ENCODE measurements at places on chromosomes 7 and 10.

- no peak for DNase-seq
These were observed 75.2 kb upstream of the PRR15 start for GRCh38 chr7:29488203-29488970.

DNA sequence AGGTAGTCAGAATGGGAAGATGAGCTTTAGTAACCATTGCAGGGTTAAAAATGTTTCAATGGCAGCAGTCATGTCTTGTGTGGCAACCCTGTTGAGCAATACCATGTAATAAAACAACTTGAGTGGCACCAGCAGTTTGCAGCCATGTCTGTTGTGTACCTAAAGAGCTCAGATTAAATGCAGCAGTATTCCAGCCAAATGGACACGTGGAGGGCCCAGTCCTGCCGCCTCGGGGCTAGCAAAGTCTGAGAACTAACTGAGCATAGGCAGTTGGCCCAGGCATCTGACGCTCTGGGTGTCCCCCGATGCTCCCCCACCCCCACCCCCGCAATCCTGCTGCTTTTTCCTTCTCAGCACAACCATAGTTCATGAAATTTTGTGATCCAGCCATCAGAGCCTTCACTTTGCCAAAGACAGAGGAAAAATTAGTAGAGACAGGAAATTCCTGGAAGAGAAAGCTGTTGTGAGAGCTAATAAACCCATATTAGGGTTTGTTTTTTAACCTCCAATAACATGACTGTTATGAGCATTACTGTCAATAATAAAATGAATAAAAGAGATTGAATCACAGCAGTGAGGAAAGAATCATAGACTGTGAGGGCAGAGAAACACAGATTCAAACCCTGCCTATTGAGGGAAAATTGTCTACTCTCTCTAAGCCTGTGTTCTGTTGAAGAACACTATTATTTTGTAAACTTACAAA is 220.6 kb upstream of the RHOBTB1 start:
- DNase-seq = no peak

DNA sequence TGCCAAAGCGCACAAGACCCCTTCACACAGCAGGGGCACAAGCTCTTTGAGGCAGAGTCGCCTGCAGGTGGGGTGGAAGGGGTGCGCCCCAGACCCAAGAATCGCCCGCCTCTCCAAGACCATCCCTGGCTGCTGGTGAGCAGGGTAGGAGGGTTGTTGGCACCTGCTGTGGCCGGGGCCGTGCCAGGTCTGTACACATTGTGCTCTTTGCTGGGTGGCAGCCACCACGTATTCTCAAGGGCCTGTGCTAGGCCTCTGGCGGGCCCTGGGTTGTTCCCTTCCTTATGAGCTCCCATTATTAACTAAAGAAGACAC is 84.4 kb downstream of the LHPP start:
- no peak for DNase-seq

GRCh38 chr7:20484356-20484755 is 131.1 kb upstream of the ABCB5 start:
- DNase-seq = no peak

- DNase-seq = no peak
These were observed 77.6 kb downstream of the FRMD4A start for GRCh38 chr10:14253079-14253478.
